ENCODE measurements at places on chromosomes 3 and 15. TPM values are rescaled to one million over a fixed set of nuclear protein-coding genes. Genes with fewer than 3 reads are reported as not detected.
A peak's percentile ranks its signal among the peaks of the same experiment; 100 is the strongest.

The AADACL2 gene
- 0.26 TPM for total RNA-seq

- DNase-seq = no peak
Observed at GRCh38 chr15:66215811-66216210, 37.7 kb downstream of the MEGF11 start.

DNA sequence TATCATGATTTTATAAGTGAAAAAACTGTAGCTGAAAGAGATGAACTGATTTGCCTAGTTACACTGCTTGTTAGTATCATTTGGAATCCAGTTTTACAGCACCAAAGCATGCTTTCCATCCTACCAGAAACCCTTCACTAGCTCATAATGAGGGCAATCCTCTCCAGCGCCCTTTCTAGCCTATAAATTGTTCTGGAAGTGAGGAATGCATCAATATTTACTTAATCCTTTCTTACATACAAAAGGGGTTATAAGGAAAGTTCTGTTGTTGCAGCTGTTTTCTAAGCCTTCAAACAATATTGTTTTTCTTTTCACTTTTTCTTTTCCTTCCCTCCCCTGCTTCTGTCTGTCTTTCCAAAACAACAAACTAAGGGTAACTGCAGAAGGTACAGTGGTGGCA is 11.0 kb upstream of the PCCB start:
- H3K27me3 ChIP-seq = no peaks in the 10 kb centered on the region
- no peaks in the 10 kb centered on the region for H3K36me3 ChIP-seq
- no peak for DNase-seq
- no peaks in the 10 kb centered on the region for H3K4me1 ChIP-seq

DNA sequence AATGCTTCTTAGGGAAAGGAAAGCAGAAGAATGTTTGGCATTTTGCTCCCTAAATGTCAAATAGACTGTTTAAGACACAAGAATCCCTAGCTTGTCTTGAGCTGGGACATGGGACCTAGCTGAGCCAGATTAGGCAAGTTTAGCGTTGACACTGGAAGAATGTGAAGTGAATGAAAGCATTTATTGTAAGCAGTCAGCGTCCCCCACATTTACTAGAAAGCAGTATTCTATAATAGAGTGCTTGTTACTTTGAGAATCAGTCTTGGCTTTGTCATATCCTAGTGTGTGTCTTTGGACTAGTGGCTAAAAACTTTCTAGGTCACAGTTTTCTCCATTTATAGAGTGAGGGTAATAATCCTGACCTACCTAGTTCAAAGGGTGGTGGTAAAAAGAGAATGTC is 161.6 kb downstream of the ADAMTSL3 start:
- H3K4me1 ChIP-seq = peaks cover 15% of the 10 kb centered on the region
- no peaks in the 10 kb centered on the region for H3K27me3 ChIP-seq
- no peaks in the 10 kb centered on the region for H3K36me3 ChIP-seq
- H3K27ac ChIP-seq = no peak overlapping the region
- no peak for DNase-seq
- H3K4me3 ChIP-seq = no peak overlapping the region

- H3K4me3 ChIP-seq = no peak overlapping the region
- H3K36me3 ChIP-seq = no peaks in the 10 kb centered on the region
- no peaks in the 10 kb centered on the region for H3K27me3 ChIP-seq
- DNase-seq = no peak
- H3K4me1 ChIP-seq = no peaks in the 10 kb centered on the region
Observed at GRCh38 chr3:110327870-110328269, 743.7 kb upstream of the NECTIN3 start.

GRCh38 chr15:43132830-43133429 is 456 bp upstream of the TMEM62 start:
- no peaks in the 10 kb centered on the region for H3K27me3 ChIP-seq
- H3K4me3 ChIP-seq = peak overlapping the region; percentile 86
- peaks cover 12% of the 10 kb centered on the region for H3K36me3 ChIP-seq
- peak overlapping the region; percentile 85 for H3K27ac ChIP-seq
- no peak for DNase-seq

DNA sequence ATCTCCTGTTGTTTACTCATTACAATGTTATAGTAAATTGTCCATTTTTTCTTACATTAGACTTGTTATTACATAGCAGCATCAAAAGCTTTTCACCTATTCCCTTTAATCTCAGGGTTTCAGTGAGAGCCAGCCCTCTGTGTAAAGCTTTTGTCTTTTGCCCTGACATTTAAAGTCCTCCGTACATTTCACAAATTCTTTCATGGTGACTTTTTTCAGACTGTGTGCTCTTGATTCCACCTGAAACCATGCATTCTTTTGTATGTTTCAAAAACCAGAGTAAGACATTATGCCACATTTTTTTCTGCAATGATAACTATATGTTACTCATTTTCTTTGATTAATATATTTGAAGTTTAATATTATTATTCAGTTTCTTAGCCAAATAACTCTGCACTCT is 781.4 kb upstream of the ROBO1 start:
- H3K27ac ChIP-seq = no peak overlapping the region
- no peaks in the 10 kb centered on the region for H3K4me1 ChIP-seq
- no peaks in the 10 kb centered on the region for H3K36me3 ChIP-seq
- DNase-seq = no peak
- no peak overlapping the region for H3K4me3 ChIP-seq

The PRICKLE2 gene
- 71.8 TPM for total RNA-seq

The GPR27 gene
- 4.3 TPM for total RNA-seq

Measured in esophagus muscularis mucosa (tissue), 4 donors.